ENCODE measurements at places on chromosomes 11 and 22.

- DNase-seq: no peak
These were observed 14.6 kb downstream of the IL10RA start for GRCh38 chr11:118000850-118001228.

GRCh38 chr11:7612661-7613393, 60.5 kb downstream of the CYB5R2 start:
- no peak for DNase-seq

DNA sequence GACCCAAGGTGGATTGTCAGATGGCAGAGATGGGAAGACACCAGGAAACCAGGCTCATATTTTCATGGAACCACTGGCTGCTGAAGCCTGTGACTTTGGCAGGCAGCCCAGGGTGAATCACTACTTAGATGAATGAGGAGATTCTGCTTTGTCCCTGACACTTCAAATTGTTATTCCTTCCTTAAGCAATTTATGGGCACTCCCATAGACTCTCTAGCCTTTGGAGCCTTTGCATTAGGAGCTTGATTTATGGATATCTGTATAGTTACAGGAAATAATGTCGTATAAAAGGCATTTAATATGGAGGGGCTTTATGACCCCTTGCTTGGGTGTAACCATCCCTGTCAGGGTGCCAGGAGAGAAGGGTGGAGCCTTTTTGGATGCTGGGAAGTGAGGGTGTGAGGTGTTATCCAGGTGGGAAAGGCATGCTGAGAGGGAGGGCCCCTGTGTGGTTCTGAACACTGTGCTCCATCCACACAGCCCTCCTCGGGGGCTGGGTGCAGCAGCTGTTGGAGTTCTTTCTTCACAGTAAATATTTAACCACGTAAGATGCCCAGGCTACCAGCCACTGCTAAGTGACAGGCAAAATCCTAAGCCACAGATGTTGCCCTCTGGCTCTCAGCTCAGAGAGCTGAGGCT, 35.3 kb downstream of the IL18 start:
- no peak for DNase-seq

GRCh38 chr11:127493330-127494022, 492.9 kb upstream of the KIRREL3 start:
- no peak for DNase-seq

GRCh38 chr11:128399251-128400121, 187.9 kb downstream of the ETS1 start:
- no peak for DNase-seq

DNA sequence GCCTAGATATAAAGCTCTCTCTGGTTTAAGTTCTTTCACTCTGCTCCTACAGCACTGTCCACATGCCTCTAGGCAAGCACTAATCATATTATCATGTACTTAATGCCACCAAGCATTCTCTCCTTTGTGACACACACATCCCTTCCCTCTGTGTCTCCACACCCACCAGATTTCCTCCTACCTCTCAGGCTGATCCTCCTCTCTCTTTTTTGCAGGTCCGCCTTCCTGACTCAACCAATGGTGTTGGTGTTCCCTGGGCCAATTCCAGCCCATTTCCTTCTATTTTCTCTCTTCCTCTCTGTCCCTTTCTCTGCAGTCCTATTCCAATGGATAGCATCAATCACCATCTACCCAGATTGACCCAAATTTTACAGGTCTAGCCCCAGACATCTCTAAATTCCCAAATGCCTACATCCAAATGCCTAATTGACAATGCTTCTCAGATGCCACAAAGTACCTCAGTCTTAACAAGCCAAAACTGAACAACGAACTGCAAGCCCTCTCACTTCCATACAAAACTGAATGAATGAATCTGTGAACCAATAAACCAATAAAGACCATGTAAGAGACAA, 504 bp upstream of the ZNF215 start:
- no peak for DNase-seq

DNA sequence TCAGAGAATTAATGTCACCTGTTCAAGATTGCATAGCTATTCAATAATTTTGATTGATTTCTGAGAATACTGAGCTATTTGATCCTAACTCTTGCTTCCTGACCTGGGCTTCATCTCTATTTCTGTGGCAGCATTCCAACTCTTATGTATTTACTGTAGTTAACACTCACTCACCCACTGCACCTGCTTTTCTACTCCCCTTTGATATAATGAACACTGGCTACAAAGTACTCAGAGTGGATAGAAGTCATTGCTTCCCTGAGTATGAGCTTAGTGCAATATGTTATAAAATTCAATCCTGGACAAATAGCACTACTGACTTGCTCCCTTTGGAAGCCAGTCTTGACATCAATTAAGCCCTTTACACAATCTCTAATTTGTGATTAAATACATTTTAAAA, 117.2 kb downstream of the APIP start:
- no peak for DNase-seq

DNA sequence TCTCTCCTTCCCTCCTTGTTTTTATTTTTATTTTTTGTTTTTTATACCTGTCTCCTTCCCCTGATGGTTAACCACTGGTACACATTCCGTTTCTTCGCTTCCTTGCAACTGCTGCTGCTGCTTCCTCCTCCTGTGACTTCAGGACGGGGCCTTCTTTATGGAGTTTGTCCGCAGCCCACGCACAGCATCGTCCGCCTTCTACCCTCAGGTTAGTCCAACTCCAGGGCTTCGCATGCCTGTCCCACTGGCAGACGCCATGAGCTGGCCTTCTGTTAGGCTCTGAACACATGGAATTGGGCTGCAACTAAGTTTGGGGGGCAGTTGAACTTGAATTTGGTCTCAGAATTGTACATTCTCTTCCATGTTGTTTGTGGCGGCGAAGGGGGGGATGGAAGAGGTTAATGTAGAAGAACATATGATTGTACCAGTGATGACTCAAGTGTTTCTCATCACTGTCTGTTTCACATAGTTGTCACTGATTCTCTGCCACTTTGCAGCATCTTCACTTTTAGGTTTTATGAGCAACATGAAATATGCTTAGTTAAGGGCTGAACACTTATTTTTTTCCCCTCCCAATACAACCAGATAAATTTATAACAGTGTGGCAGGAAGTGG, 83.0 kb upstream of the YWHAH start:
- DNase-seq: no peak

DNA sequence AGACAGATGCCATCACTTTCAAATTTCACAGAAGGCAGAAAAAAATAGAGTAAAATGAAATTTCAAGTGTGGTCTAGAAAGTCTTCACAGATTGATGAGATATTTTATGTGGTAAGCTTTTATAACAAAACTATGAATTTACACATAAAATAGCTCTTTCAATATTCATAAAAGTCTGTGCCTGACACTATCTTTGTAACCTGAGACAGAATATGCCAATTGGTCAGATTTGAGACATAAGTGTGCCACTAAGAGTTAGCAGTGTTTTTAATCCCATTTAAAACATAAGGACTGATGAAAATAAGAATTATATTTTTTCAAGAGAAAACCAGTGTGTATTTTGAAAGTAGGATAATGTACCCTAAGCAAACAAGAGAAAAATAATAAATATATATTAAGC, 769.5 kb upstream of the LUZP2 start:
- DNase-seq: no peak

DNA sequence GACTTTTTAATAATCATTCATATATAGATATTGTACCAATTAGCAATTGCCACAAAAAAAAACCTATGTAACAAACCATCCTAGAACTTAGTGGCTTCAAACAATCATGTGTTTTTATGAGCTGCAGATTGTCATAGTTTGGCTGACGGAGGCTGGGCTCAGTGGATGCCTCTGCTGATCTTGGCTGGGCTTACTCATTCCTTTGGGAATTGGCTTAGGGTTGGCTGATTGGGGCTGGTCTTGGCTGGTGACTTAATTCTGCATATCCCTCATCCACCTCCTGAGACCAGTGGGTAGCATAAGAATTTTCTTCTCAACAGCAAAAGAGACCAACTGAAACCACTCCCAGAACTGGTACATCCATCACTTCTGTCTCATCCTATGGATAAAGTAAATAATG, 57.9 kb upstream of the PHF21B start:
- no peak for DNase-seq

DNA sequence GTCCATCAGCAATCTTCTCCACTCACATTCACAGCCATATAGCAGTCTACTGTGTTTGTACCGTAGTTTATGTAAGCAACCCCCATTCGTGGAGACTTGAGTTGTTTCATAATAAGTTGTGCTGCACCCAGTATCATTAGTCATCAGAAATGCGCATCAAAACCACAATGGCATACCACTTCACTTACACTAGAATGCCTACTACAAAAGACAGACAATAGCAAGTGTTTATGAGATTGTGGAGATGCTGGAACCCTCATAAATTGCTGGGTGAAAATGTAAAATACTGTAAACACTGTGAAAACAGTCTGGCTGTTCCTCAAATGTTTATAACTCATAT, 133.3 kb downstream of the ATXN10 start:
- no peak for DNase-seq

GRCh38 chr11:73496134-73496533, 101.8 kb downstream of the FAM168A start:
- DNase-seq: no peak

- DNase-seq: no peak
These were observed 125.6 kb downstream of the AASDHPPT start for GRCh38 chr11:106202935-106203620.

GRCh38 chr11:65274735-65275682, 13.2 kb downstream of the POLA2 start:
- no peak for DNase-seq

DNA sequence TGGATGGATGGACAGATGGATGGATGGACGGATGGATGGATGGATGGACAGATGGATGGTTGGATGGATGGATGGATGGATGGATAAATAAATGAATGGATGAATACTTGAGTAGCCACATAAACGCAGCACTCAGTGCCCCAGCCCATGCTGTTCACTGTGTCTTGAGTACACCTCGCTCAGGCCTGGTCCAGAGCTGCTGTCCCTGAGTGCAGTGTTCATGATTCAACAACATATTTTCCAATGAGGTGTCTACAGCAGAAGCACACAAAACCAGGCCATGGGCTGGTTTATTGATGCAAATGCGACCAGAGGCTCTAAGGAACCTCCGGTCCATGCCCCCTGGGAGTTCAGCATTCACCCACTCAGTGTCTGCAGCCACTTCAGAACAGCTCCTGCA, 584.3 kb downstream of the BRD1 start:
- DNase-seq: no peak

DNA sequence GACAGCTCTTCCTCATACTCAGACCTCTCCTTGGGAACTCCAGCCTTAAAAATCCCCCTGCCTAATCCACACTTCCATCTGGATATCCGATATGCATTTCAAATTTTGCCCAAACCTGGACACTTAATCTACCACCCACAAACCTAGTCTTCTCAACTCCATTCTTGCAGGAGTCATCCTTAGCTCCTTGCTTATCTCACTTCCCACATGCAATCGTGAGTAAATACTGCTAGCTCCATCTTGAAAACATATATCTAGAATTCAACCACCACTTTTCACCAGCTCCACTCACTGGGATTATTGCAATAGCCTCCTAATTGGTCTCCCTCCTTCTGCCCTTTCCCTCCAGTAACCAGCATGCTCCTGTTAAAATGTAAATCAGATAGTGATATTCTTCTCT, 2.6 kb upstream of the MYOD1 start:
- no peak for DNase-seq

GRCh38 chr22:50105208-50106100, 15.6 kb downstream of the MOV10L1 start:
- no peak for DNase-seq

- DNase-seq: no peak
These were observed 59.4 kb upstream of the NNMT start for GRCh38 chr11:114236829-114237228.

DNA sequence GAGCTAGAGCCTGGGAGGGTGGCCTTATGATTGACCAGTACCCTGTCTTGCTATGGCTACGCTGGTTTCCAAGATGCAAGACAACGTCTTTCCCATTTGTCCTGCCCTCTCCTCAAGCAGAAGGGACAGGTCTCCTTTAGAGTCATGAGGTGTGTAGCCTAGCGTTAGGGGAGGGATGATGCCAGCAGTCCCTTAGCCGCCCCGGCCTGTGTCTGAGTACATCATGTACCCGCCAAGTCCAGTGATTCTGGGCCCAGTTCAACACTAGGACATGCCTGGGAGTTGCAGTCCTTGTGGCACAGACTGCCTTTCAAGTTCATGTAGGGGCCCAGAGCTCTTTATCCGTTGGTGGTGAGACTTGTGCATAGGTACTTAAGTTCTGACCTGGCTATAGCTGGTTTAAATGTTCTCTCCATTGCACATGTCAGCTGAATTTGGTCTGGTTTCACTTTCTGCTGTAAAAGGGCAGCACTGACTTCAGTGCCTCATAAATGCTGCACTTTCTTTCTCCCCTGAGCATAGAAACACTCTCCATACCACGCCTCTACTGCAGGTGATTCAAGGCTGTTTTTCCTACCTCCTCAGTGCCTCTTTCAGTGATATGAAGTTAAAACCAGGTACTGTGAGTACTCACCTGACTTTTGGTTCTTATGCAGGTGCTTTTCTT, 151.1 kb downstream of the METTL15 start:
- DNase-seq: no peak

DNA sequence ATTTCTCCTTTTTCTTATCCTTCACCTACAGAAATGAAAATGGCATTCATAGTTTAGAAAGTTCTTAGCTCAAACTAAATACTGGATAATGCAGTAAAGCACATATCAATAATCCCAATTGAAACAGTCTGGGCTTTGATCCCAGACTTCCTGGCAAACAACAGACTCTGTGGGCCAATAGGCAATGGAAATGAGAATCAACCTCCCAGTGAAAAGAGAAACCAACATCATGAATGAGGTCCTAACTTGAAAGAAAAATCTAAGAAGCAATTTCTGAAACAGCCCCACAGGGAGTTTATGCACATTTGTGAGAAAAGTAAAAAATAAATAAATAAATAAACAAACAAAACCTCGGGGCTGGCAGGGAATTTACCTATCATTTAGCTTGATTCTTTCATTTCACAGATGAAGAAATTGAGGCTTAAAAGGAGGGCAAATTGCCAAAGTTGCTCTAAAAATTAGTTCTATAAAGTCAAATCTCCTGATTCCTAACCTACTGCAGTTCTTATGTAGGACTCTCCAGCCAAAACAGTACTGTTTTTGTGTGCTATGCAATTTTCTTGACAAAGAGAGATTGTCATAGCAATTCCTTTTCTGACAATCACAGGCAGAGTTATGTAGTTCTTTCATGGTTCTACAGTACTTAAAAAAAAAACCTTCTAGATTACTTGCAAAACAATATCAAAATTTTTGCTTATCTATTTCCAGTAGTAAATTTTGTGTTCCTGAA, 265.8 kb downstream of the GRM5 start:
- no peak for DNase-seq

GRCh38 chr11:88202498-88202897, 27.3 kb upstream of the RAB38 start:
- DNase-seq: no peak

DNA sequence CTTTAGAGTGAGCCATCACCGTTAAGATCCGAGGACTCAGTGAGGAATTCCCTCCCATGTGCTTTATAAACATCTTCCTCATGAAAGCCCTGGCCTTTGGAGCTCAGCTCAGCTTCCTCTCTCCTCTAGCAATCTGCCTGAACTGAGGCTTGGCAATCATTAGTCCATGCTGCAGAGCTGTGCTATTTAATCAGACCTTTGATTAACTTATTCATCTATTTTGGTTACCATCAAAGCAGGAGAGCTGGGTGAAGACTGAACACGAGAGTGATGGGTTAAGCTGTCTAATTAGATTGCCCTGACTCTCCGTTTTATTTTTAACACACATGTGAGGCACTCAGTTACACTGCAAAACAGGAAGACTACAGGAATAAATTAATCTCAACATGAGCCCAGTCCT, 351.3 kb downstream of the LARGE1 start:
- no peak for DNase-seq

Data from GM12891 (cell line).